ENCODE measurements at places on chromosomes 6 and 20.

GRCh38 chr6:136959471-136959891 is 37.4 kb downstream of the SLC35D3 start:
- no peak for DNase-seq

DNA sequence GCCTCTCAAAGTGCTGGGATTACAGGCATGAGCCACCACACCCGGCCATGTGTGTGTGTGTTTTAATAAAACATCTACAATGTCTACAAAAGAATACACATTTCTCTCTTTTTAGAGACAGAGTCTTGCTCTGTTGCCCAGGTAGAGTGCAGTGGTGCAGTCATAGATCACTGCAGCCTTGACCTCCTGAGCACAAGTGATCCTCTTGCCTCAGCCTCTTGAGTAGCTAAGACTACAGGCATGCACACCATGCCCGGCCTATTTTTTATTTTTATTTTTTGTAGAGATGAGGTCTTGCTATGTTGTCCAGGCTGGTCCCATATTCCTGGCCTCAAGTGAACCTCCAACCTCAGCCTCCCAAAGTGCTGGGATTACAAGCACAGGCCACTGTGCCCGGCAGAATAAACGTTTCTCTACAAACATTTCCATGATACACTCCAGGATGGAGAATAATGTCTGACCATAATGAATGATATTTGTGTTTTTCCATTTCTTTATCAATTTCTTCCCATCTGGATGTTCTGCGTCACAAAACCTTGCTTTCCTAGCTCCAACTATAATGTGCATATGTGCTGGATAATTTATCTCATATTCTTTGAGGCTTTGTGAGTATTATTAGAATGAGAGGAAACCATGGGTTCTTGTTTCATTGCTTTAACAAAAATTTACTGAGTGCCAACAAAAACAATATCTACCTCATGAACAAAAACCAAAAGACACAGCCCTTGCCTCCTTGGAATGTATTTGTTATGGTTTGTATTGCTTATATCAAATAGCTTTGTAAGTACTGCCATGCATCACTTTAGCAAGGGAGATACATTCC is 28.6 kb upstream of the CCN2 start:
- DNase-seq, result no peak

DNA sequence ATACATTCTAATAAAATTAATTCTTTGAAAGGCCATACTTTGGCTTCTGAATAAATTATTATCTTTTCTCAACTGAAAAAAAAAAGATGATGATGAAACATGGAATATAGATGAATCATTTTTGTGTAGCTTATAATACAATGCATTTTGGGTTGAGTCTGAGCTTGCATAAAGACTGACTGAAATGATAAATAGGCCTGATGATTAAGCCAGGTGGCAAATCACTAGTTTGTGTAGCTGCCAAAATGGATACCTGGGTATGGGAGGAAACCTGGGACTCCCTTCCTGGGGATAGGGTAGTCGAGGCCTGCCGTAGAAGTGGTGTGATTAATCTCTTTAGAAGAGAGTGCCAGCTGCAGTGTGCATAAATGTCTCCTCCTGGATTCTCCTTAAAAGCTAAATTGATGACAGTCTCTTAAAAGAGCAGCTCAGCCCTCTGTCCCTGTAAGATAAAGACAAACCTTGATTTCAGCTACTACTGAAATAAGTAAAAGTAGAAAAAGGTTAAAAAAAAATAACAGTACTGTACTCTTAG is 275.1 kb downstream of the GRIK2 start:
- no peak for DNase-seq

- peak; percentile 8 for DNase-seq
These were observed 398.8 kb downstream of the ESR1 start for GRCh38 chr6:152206072-152206818.

GRCh38 chr20:46994341-46994740 is 99.7 kb downstream of the EYA2 start:
- DNase-seq, result no peak

DNA sequence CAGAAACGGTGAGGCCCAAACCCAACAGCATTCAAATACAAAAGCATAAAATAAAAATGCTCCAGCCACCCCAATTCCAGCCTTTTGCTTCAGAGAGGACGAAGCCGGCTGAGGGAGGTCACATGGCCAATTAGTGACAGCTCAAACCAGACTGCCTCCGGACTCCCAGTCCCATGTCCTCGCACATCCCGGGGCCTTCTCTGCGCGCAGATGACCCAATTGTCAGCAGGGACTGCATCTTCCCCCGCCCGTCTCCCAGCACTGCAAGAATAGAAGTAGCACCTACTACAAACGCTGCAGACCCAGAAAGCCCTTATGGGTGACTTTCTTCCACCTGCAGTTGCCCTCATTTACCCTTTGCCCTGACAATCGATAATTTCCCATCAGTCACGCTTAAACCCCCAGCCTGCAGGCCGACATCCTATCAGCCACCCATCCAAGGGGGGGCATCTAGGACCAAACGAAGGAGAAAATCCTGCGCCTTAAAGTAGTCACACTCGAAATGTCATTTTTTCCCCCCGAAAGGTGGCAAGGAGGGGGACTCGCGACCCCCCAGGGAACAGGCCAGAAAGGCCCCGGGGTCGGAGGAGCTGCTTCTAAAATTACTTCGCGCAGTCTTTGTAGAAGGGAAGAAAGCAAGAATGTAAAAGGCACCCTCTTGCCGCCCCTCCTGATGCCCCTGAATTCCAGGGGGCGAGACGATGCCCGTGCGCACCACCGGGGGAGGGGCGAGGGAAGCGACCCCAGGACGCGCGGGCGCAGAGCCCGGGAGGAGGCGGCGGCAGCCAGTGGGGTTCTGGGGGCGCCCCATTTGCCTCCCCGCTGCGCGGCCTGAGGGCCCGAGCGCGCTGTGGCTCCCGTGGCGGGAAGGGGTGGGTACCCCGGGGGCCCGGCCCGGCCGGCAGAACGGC is 792 bp downstream of the SLC23A2 start:
- peak; percentile 6 for DNase-seq

- no peak for DNase-seq
These were observed 59.2 kb downstream of the KCNS1 start for GRCh38 chr20:45041464-45042337.
